IPS-NIHi11 (cell line): ENCODE measurements at places on chromosomes 4 and X.

DNA sequence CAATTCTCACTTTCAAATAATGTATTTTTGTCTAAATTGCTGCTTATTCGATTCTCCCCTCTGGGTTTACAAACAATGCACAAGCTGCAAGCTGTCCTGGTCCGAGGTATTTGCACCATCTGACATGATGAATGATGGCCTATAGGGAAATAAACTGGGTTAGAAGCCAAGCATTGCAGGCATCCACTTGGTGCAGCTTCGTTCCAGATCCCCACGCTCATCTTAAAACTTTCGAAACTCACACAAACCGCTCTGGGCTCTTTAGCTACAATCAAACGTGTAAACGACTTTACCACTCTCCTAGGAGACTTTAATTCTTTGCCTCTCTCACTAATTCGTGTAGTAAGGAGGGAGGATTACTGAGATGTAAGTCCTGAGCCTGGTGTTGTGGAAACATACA, 19.0 kb downstream of the PHKA2 start:
- no peak for DNase-seq

- peak; percentile 17 for DNase-seq
These were observed 816.0 kb upstream of the PCDH10 start for GRCh38 chr4:132332932-132333723.

DNA sequence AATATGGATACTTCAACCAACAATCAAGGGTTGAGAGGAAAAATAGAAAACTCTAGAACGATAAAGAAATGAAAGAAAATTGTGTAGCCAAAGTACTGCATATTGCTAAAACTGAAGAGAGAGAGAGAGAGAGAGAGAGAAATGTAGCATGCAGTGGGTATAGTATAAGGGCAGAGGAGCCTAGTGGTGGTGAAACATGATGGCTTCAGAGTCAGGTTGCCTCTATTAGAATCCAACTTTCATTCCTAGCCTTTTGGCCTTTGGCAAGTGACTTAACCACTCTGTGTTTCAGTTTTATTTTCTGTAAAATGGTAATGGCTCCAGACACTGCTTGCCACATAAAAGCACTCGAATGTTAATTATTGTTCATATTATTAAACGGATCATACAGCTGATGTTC, 71.2 kb upstream of the NAF1 start:
- no peak for DNase-seq

GRCh38 chr4:118915468-118915867, 26.8 kb downstream of the SYNPO2 start:
- DNase-seq: no peak

- DNase-seq: no peak
These were observed 359.6 kb downstream of the HS3ST1 start for GRCh38 chr4:11069083-11069482.

DNA sequence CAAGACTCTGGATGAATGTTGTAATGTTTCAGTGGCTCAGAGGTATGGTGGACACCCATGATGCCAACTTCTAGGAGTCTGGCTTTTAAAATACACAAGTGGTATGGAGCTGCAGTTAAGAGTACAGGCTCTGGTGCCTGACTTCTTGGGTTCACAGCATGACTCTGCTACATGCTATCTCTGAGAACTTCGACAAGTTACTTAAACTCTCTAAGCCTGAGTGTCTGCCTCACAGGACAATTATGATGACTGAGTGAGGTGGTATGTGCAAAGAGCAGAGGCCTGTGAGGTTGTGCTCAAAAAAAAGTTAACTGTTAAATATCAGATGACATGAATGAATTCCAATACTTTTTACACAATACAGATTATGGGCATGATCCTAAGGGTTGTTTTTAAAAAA, 90.9 kb upstream of the SRD5A3 start:
- no peak for DNase-seq

- no peak for DNase-seq
These were observed 549.7 kb downstream of the TRIML1 start for GRCh38 chr4:188688956-188689355.

DNA sequence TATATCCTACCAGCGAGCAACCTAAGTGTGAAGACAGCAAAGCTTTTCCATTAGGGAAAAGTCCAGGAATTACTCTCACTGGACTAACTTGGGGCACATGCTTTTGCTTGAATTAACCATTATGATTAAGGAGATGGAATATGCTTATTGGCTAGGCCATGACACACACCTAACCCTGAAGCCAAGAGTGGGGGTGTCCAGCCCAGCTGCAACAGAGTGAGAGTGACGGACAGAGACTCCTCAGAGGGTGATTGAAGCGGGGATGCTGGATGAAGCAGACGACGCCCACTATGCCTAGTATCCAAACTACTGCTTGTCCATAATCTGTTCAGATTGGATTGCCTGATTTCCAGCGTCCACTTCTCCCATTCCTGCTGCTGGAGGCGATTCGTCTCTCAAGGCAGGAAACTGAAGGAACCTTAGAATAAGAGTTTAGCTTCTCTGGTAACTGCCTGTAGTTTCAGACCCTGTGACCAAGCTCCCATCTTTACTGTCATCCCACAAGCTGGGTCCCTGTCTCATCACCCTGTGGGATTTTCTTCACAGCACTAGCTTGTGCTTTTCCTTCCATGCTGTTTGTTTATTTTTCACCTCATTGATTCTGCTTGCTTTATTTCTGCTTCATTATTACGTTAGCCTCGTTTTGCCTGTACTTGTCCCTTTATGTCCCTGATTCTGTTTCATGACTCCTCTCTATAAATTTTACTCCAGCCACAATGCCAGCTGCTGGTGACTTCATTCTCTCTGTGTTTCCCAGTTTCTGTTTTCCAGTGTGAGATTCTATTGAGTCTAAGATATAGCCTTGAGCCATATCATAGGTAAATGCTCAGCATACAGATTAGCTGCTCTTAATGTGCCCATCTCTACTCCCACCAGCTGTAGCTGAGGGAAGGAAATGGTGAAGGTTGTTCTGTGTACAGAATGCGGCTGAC, 19.0 kb downstream of the FAM47E start:
- DNase-seq: no peak

GRCh38 chr4:47553329-47554125, 68.5 kb downstream of the ATP10D start:
- DNase-seq: no peak

- no peak for DNase-seq
These were observed 30.2 kb downstream of the GPRIN3 start for GRCh38 chr4:89277412-89277811.

- DNase-seq: peak; percentile 60
These were observed 63.3 kb downstream of the GPAT3 start for GRCh38 chr4:83599183-83599582.

- DNase-seq: no peak
These were observed 156.9 kb upstream of the SLC7A11 start for GRCh38 chr4:138399081-138399480.
